ENCODE measurements at places on chromosomes 6 and 20.
A peak's percentile ranks its signal among the peaks of the same experiment; 100 is the strongest.

DNA sequence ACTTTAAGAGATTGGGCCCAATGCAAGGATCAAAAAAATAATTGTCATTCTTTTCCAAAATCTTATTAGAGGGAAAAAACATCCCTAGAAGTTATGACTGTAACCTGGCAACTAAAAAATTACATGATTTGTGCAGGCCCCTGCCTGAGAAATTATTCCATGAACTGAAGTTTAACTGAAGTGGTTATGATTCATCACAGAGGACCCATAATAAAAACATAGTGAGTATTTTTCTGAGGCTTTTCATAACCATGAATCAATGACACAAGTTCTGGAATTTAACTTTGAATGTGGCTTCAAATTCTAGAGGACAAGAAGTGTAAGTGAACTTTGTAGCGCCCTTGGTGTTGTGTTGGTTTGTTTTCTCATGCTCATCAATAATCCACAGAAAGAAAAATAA is 31.1 kb upstream of the CARMIL1 start:
- DNase-seq = no peak

GRCh38 chr6:82617648-82618047 is 254.0 kb downstream of the TPBG start:
- DNase-seq = no peak

- no peak for DNase-seq
These were observed 904.5 kb upstream of the EPHA7 start for GRCh38 chr6:94323853-94324252.

DNA sequence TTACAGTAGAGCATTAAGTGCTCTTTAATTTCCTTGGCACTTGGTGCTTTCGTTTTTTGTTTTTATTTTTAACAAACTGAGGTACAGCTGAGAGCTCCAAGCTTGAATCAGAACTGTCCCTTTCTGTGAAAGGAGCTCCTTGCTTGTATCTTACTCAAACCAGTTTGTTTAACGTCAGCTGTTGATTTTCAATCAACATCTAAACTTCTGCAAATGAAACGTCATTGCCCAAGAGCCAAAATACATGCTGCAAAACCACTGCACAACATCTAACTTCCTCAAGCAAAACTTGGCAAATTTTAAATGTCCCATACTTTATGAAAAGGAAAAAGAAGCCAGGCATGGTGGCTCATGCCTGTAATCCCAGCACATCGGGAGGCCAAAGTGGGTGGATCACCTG is 15.2 kb downstream of the VNN2 start:
- DNase-seq = no peak

DNA sequence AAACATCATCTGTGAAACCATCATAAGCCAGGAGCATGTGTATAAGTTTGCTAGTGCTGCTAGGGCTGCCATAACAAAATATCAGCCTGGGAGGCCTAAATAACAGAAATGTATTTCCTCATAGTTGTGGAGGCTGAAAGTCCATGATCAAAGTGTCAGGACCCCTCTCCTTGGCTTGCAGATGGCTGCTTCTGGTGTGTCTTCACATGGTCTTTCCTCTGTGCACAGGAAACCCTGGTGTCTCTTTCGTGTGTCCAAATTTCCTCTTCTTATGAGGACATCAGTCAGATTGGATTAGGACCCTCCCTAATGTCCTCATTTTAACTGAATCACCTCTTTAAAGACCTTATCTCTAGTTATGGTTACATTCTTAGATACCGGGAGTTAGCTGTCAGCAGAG is 6.2 kb upstream of the CITED2 start:
- no peak for DNase-seq

- DNase-seq = no peak
These were observed 1.4 kb upstream of the LEMD2 start for GRCh38 chr6:33790379-33790778.

GRCh38 chr6:39980839-39981580 is 46.7 kb upstream of the MOCS1 start:
- no peak for DNase-seq

GRCh38 chr20:47984437-47984836 is 199.2 kb upstream of the SULF2 start:
- DNase-seq = no peak

GRCh38 chr20:2749343-2749950 is 51.0 kb downstream of the CPXM1 start:
- no peak for DNase-seq

DNA sequence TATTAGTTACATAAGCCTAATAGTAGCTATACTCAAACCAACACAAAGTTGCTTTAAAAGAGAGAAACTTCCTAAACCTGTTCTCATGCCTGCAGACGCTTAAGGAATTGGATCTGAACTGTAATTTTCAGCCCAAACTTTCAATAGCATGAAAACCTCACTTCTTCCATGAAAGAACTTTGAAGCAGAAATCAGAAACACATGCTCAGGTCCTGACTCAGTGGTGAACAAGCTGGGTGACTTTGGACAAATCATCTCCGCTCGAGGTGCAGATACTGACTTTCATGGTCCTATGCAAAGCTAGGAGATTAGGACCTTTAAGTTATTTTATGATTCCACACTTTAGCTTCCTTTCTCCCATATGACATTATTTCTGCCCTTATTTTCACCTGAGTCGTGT is 36.5 kb downstream of the NOX3 start:
- no peak for DNase-seq

DNA sequence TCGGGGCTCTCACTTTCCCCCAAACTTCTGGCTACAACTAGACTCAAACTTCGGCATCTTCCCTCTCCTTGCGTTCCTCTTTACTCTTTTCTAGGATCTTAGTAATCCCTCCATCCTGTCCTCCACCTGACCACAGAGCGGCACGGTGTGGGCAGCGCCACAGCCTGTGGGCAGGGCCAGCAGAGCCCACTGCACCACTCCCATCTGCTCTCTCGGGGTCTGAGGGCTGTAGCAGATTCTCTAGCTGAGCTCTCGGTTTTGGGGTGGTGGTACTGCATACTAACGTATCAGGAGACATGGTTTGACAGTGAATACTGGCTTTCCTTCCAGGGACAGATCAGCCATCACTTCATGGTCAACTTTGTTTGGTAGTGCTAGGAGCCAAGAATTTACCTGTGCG is 57.4 kb downstream of the EZR start:
- DNase-seq = no peak

GRCh38 chr20:51004305-51004727 is 18.6 kb downstream of the KCNG1 start:
- DNase-seq = no peak

DNA sequence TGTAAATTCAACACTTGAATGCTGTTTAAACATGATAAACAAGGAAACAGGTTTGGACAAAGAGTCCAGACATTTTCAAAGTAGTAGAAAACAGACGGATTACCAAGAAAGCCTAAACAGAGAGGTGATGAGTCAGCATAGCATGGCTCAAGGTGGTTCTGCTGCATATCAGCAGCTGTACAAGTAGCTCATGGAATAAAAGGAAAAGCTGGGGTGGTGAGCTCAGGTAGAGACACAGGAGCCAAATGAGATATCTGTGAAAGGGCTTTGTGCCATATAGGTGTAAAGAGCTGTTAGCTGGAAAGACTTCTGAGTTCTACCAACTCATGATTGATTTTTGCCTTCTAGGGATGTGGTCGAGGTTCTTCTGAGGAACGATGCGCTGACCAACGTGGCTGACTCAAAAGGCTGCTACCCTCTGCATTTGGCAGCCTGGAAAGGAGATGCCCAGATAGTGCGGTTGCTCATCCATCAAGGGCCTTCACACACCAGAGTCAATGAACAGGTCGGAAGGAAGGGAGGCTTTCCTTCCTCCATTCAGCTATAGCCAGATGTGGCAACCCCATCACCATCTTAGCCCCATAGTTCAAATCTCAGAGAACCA is 80.7 kb downstream of the ANKS1A start:
- DNase-seq = no peak

- DNase-seq = peak; percentile 2
These were observed 544 bp upstream of the ACAT2 start for GRCh38 chr6:159761129-159761872.

DNA sequence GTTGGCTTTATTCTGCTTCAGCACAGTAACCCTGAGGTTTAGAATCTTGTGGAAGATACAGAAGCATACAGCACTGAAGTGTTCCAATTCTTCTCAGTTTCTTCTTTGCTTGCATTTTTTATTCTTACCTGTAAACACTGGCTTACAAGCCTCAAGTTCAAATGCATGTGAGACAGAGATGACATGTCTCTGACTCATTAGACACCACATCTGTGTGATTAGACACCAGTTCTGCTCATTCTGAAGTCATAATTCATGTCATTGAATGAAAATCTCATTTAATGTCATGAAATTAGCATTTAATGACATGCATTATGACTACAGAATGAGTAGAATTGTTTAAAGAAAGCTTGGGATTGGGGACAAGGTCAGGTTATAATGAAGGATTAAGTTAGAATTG is 5.8 kb downstream of the GZF1 start:
- DNase-seq = peak; percentile 9

DNA sequence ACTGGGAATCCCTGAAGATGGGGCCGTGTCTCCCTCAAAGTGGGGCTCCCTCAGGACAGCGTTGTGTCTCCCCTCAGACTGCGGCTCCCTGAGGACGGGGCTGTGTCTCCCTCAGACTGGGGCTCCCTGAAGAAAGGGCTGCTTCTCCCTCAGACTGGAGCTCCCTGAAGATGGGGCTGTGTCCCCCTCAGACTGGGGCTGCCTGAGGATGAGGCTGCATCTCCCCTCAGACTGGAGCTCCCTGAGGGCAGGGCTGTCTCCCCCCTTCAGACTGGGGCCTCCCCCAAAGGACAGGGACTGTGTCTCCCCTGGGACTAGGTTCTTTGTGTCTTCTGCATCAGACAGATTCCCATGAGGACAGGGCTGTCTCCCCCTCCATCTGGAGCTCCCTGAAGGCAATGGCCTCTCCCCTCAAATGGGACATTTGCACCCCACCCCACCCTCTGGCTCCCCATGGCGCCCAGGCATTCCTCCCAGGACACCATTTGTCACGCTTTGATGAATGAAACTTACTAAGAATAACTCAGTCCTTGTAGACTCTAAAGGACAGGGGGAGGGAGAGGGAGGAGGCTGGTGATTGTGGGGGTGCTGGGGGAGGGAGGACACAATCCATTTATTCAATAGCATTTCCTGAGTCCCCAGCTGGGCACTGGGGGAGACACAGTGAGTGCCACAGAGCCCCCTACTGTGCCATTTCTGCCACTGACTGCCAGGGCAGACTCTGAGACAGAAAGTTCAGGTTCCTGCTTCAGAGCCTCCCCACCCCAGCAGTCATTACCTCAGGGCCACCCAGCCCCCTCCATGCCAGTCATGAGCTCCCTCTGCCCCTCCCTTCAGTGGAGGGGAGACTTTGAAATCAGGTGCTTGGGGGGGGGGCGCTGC is 122.4 kb downstream of the MRPL14 start:
- DNase-seq = no peak

GRCh38 chr6:125899726-125900182 is 56.8 kb upstream of the HINT3 start:
- DNase-seq = no peak

GRCh38 chr6:120164531-120164930 is 815.0 kb upstream of the MAN1A1 start:
- no peak for DNase-seq

DNA sequence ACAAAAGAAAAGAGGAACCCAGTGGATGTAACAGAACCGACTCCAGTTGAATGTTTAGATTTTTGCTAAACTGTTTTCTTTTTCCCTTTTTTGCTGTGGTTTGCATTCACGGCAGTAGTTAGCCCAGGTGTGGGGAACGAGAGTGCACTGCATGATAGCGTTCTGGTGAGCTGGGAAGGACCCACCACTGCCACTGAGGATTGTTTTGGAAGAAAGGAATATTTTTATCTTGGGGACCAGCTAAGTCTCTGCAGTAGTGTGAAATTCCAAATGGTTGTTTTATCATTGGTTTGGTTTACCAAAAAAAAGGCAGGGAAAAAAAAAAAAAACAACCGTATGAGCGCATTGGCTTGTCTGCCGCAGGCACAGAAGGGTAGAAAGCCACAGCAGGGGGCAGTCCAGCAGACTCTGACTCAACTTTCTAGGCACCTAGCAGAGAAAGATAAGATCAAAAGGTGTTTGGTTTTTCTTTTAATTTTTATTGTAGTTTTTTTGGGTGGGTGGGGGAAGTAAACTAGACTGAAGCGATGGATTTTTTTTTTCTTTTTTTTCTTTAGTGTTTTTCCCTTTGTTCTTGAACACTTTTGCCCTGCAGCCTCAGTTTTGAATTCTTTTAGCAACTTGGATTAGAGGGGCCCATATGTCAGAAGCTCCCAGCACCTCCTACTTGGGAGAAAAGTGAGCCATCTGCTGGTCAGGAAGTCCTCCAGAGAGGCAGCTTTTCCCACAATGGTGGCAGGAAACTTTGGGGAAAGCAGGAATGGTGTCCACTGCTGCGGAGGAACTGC is 13.5 kb upstream of the RAB5IF start:
- DNase-seq = peak; percentile 85

DNA sequence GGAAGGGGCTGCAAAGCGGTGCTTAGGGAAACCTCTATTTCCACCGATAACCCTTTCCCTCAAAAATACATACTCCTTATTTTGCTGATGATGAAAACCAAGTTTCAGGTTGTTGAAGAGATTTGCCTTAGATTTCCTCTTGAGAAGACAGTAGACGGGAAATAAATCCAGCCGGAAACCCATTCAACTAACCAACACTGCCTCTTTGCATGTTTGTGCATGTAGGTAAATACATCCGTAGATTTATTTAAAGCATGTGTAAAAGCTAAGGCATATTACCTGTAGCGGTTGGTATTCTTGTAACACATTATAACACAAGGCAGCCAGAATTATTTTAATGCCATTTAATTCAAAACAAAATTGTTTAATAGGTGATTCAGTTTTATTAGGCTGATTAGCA is 136.3 kb upstream of the SLC22A23 start:
- DNase-seq = no peak

DNA sequence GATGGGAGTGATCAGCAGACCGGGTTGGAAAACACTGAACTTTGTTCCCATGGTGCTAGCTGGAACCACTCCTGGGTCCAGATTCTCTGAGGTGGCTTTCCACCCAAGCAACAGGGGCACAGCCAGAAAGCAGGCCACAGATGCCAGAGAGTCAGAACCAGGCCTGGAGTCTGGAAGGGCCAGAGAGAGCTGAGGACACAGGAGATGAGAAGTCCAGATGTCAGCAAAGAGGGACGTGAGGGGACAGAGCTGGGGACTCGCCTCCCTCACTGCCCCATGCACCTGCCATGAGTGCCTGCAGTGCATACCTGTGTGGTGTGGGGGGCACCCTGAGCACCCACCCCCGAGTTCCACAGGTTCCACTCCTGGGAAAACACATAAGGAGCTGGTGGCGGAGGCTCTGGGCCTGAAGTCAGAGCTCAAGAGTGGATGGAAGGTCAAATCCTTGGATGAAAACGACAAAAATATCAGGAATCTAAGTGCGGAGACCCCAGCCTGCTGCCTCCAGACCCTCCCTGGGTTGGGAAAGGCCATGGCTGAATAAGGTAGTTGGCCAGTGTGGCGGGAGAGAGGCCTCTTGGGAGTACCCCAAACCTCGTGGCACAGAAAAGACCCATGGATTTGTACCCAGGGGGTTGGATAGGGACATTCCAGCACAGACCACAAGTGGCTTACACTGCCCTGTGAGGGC is 224.2 kb downstream of the SYNDIG1 start:
- no peak for DNase-seq

- no peak for DNase-seq
These were observed 658.9 kb upstream of the NOX3 start for GRCh38 chr6:156114541-156114940.

Data from CD4-positive, alpha-beta T cell treated with Interleukin-15 for 4 hours (primary cell).